ENCODE measurements at places on chromosomes 11 and 22.

- no peak for DNase-seq
These were observed 5.4 kb downstream of the NAV2 start for GRCh38 chr11:19718051-19718450.

DNA sequence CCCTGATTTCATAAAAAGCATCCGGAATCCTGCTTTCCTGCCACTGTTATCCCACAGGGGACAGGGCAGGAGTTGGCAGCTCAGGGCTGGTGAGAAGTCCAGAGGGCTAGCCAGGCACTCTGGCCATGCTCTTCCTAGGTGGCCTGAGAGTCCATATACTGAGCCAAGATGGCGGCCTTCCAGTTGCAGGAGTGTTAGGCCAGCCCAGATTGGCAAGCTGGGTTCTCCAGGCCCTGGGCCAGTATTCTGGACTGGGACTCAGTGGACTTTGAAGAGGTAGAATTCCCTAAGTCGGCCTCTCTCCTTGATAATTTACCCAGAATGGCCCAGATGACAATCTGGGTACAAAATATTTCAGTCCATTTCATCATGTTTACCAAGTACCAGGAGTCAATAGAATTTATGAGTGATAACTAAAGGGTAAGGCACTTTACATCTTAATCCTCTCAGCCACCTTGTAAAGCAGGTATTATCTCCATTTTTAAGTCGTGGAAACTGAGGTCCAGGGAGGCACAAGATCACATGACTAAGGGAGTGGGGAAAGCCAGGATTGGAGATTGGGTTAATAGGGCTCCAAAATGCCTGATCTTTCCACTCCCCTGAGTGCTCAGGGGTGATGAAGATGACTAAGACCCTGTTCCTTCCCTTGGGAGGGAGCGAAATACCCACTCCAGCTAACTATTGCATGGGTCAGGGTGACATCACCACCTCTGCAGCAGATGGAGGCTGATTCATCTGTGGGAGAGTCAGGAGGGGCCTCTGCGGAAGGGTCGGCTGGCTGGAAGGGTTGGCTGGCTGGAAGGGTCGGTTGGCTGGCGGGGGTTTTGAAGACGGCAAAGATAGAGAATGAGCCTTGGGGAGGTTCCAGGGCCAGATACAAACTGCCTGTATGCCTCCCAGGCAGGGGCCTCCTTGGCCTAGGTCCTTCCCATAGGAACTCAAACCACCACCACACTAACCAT is 1.2 kb upstream of the MICALL1 start:
- DNase-seq, result no peak

- no peak for DNase-seq
These were observed 74.5 kb upstream of the LMO1 start for GRCh38 chr11:8338138-8338537.

- no peak for DNase-seq
These were observed 1.1 kb upstream of the LRRC75B start for GRCh38 chr22:24593836-24594568.

DNA sequence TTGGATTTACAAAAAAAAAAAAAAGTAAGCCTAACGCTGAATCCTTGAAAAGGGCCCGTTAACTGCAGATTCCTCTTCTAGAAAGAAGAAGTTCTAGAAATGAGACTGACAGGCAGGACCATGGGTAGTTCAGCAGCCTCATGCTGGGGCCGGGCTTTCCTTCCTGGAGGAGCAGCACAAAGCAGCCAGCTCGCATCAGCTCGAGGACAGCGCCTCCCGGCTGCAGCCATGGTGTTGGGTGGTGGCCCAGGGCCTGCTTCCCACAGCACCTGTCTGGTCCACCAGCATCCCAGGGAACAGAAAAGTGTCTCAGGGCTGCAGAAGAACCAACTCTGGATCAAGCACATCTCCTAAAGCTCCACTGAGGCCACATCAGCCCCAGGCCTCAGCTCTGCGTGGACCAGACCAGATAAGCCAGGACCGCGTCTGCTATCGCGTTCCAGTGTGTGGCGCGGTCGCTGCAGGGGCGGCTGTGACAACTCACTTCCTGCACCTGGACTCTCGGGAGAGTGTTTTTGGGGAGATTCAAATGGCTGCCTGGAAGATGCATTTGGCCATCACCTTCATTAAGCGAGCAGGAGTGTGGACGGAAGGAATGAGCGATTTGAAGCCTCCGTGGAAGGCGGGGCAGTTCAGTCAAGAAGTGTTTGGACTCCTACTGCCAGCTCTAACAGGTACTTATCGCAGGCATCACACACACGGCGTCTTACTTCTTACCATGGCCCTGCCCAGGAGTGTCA is 53.5 kb downstream of the MYH9 start:
- no peak for DNase-seq

GRCh38 chr11:47446833-47447232 is 2.1 kb downstream of the RAPSN start:
- DNase-seq, result no peak

DNA sequence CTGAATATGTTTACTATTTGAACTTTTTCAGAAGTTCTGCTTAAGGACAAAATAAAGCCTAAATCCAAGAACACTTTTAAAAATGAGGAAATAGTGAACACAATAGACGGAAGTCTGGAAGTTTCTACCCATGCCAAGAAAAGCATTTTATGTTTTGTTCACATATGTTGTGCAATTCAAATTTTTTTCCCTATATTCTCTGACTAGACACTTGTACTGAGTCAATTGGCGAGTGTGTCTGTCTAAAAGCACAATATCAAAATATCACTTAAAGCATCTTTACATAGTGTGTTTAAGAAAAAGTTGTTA is 29.2 kb downstream of the INCENP start:
- no peak for DNase-seq

DNA sequence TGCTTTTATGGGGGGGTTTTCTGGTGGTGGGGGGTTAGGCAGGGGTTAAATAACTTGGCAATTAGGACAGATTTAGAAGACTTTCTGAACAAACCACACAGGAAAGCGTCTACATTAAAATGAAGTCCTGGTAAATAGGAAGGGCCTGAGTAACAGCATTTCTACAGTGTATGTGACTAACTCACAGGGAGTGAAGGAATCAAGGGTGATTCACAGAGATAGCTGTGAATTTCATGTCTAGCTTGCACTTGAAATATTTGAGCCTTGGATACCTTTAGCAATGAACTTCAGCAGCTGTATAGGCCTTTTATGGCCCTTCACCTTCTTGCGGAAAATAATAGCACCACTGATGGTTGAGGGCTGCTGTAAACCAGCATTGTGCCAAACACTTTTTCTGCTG is 26.1 kb upstream of the LDHA start:
- DNase-seq, result no peak

DNA sequence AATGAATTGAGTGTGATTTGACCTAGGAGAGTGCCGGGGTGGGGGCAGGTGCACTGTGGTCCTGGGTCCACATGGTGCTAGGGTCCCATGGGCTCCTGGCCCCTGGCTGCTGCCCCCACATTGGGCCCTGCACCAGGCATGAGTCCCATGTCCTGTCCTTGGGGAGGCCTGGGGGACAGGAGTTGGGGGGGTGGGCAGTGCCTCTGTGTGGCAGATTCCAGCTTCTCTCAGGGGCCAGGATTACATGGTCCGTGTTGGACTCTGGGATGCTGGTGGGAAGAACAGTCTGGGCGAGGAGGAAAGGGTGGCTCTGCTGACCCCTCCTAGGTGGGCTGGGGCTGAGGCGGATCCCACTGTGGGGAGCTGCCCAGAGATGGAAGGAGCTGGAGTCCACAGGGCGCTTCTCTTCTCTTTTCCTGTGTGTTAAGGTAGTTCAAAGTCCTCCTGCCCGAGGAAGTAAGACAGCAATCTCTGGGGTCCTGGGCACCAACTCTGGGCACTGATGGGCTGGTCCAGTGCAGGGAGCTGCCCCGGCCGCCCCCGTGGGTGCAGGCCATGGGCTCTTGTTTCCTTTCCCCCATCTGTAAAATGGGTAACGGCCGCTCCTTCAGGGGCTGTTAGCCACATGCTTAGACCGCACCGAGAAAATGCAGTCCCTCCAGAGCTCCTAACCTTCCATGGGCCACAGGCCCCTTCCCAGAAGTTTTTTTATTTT is 19.8 kb downstream of the KCNQ1 start:
- no peak for DNase-seq

DNA sequence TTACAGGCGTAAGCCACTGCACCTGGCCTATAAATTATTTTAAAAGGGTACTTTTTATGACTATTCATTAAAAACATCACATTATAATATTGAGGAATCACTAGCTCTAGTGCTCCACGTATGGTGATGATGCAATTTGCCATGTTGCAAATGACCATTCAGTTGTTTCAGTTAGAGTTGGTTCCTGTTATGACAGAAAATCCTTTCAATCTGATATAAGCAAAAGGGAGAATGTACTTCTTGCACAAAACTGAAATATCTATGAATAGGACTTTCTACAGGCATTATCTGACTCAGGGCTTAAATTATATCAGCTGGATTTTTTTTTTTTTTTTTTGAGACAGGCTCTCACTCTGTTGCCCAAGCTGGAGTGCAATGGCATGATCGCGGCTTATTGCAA is 45.6 kb upstream of the RRM1 start:
- DNase-seq, result no peak

- no peak for DNase-seq
These were observed 59.0 kb downstream of the OSBP2 start for GRCh38 chr22:30753701-30754100.

- no peak for DNase-seq
These were observed 21.1 kb downstream of the ALG12 start for GRCh38 chr22:49897015-49897684.

- DNase-seq, result no peak
These were observed 398.2 kb downstream of the SHANK2 start for GRCh38 chr11:70854201-70854600.

DNA sequence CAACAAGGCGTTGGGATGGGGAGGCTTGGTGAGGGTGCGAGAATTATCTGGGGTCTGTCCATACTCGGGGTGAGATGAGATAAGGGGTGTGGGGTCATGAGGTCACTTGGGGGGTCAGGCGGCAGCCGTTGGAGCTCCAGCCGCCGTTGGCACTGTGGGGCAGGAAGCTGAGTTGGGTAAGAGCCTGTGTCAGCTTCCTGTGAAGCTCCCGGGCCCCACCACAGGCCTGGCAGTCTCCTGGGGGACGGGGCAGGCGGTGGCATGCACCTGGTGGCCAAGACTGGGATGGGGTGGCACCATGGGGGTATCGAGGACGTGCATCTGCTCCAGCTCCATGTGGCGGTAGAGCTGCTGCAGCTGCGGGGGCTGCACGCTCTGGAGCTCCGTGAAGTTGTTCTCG is 7.1 kb upstream of the MYBPC3 start:
- no peak for DNase-seq

- DNase-seq, result peak; percentile 93
These were observed at the start of gene POLD4 for GRCh38 chr11:67353317-67354074. TSS of gene POLD4 (minus strand) at chr11:67353546. CDS start at chr11:67353399, 147 bp downstream.

GRCh38 chr11:38153985-38154384 is 1555.9 kb upstream of the RAG2 start:
- no peak for DNase-seq

GRCh38 chr22:23895599-23896144 is 1.5 kb downstream of the MIF start:
- DNase-seq, result no peak

GRCh38 chr22:24216541-24217209 is 28.2 kb downstream of the GGT5 start:
- DNase-seq, result no peak

DNA sequence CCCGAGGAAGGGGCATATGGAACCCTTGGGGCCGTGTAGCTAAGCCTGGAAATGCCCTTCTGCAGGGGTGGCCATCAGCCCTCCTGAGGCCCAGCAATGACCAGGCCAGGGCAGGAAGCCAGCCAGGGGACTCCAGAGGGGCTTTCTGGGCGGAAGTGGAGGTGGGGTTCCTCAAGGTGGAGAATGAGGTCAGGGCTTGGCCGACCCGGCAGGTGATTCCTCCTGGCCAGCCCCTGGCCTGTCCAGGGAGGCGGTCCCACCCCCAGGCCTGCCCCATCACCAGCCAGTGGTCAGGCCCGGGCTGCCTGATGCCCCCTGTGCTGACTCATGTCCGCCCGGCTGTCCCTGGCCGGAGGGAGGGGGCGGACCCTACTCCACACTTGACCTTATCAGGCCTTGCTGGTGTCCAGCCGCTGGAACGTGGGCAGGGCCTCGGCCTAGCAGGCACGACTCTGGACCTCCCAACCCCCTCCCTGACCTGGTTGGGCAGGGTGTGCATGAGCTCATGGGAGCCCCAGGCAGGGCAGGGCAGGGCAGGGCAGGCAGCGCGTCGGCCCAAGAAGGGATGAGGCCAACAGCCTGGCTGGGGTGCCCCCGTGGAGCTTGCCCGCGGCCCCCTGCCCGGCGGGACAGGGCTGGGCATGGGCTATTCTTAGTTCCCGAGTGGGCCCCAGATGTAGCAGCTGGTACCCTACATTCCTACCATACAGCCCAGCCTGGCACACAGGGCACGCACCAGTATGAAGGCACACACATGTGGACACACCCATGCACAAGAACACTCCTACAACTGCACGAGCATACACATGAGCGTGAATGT is 35.9 kb downstream of the RPL3 start:
- no peak for DNase-seq

DNA sequence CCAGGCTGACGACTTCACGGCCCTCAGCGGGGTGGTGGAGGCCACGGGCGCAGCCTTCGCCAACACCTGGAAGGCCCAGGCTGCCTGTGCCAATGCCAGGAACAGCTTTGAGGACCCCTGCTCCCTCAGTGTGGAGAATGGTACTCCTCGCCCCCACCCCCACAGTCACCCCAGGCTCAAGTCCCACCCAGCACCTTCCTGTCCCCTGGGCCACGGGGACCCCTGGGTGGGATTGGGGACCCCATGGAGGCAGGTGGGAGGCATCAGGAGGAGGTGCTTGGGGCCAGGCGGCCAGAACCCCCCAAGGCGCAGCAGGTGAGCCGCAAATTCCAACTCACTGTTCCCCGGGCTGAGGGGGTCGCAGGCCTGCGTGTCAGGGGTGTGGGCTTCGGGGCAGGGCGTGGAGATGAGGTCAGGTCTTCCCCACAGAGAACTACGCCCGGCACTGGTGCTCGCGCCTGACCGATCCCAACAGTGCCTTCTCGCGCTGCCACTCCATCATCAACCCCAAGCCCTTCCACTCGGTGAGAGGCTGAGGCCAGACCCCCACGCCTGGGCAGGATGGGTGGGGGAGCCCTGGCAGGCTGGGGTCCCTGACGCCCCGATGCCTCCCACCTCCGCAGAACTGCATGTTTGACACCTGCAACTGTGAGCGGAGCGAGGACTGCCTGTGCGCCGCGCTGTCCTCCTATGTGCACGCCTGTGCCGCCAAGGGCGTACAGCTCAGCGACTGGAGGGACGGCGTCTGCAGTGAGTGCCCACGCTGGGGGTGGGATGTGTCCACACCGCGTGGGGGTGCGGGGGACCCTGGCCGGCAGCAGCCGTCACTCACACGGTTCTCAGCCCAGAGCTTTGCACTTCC is 9.4 kb downstream of the MUC5B start:
- peak; percentile 37 for DNase-seq

DNA sequence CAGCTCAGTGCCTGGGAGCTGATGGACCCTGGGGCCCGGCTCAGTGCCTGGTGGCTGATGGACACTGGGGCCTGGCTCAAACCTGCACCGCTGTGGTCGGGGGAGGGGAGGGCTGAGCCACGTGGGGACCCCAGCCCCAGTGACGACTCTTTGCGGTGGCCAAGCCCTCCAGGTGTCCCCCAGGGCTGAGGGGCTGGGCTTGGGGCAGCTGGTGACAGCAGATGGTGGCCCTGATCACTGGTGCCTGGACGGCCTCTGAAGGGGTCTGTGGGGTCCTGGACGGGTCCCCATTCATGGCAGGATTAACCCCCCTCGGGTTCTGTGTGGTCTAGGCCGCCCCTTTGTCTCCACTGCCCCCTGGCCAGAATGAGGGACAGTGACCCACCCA is 3.4 kb upstream of the MUC5B start:
- no peak for DNase-seq
